ENCODE measurements at places on chromosomes 2 and 18. TPM values are rescaled to one million over a fixed set of nuclear protein-coding genes. Genes with fewer than 3 reads are reported as not detected.

Gene GCG
- total RNA-seq, result not detected

Gene NYAP2
- under 0.01 TPM for total RNA-seq

Gene SLC19A3
- total RNA-seq, result 0.36 TPM

Gene FAHD2A
- total RNA-seq, result 21.4 TPM

Gene COQ10B
- total RNA-seq, result 48.1 TPM

Gene AKAIN1
- total RNA-seq, result not detected

DNA sequence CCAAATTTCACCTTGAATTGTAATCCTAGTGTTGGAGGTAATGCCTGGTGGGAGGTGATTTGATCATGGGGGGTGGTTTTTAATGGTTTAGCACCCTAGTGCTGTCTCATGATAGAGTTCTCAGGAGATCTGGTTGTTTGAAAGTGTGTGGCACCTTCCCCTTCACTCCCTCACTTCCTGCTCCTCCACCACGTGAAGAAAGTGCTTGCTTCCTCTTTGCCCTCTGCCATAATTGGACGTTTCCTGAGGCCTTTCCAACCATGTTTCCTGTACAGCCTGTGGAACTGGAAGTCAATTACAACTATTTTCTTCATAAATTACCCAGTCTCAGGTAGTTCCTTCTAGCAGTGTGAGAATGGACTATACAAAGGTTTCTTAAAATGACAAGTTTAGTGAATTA is 251.8 kb upstream of the NETO1 start:
- DNase-seq, result no peak

DNA sequence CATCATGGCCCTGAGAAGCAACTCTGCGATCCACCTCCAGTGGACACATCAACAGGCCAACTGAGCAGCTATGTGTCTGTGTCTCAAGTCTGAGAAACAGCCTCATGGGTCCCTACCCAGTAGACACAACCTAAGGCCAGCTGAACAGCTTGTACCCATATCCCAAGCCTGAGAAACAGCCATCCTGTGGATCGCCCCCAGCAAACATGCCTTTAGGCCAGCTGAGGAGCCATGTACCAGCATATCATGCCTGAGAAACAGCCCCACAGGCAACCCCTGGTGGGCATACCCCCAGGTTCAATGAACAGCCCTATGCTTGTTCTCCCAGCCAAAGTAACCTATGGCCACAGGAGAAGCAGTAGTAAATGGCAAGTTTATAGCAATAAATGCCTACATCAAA is 126.7 kb upstream of the OTX1 start:
- no peak for DNase-seq

DNA sequence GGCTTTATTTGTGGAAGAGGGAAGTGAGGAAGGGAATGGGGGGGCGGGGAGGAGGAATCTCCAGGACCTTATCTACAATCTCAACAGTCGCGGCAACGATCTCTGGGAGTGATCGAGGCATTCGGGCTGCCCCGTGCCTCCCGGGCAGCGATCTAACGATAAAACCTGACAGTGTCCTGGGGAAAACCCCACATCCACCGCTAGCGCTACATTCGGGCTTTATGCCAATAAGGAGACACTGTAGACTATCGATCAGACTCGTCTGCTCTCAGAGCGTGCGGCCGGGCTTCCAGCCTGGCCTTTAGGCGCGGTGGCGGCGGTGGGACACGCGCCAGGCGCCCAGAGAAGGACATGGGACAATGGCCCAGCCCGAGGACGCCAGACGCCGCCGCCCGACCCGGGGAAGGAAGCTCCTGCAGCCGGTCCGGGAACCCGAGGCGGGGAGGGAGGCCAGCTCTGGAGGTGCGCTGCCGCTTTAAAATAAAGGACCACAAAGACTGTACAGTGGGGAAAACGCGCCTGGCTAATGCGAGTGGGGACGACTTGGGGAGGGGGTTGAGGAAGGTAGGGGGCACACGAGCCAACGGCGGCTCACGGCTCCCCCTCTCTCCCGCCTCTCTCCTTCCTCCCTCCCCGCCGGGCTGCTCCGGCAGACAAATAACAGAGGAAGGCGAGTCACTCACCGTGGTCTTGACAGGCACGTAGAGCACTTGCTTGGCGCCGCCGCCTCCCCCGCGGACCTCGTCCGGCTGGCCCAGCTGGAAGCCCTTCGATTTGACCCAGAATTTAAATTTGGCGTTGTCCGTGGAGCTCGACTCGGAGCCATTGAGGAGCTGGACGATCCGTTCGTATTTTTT is 2.2 kb downstream of the NOL4 start:
- DNase-seq, result peak; percentile 61

DNA sequence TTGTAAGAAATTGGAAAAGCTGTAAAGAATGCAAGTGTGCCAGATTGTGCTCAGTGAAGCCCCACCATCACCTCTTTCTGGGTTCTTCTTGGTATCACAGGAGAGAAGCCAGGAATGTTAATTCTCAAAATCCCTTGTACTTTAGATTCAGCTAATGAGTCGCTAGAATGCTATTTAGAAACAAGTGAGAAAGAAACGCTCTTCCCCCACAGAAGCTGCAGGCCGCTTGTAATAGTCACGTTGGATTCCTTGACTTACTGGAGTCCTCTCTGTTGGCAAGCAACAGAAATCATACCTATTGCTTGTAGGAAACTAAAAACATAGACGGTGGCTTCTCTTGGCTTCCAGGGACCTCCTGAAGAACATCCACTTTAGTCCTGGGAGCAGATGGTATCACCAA is 375.6 kb upstream of the LRATD1 start:
- no peak for DNase-seq

- peak; percentile 57 for DNase-seq
These were observed 152.1 kb upstream of the CCDC150 start for GRCh38 chr2:196487417-196487816.

DNA sequence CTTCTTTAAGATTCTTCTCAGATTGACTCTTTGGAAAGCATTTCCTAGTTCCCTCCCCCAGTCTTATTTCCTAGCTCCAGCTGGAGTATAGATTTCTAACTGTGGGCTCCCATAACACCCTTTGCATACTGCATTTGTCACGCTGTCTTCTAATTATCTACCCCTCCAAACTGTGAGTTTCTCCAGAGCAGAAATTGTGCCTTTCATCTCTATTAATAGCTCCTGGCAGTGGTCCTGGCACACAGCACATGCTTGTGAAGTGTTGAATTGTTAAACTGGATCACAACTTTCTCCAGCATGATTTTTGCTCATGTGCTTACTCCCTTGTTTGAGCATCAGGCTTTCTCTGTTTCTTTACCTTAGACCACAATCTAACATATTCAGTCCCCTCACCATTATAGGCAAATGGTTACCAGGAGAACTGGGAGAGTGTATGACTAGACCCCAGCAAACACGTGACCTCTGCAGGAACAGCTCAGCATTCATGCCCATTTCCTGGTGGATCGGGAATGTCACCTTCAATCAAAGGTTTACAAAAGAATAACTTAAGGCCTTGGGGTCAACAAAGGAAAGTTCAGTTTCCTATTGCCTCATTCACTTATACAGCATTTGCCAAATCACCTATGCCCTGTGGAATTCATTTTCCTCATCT is 175.7 kb upstream of the TANK start:
- no peak for DNase-seq

GRCh38 chr18:78228974-78229373 is 750.6 kb upstream of the SALL3 start:
- no peak for DNase-seq

GRCh38 chr2:110198016-110198415 is 6.8 kb downstream of the NPHP1 start:
- no peak for DNase-seq

GRCh38 chr18:8424481-8424880 is 184.8 kb upstream of the RAB12 start:
- DNase-seq, result no peak

DNA sequence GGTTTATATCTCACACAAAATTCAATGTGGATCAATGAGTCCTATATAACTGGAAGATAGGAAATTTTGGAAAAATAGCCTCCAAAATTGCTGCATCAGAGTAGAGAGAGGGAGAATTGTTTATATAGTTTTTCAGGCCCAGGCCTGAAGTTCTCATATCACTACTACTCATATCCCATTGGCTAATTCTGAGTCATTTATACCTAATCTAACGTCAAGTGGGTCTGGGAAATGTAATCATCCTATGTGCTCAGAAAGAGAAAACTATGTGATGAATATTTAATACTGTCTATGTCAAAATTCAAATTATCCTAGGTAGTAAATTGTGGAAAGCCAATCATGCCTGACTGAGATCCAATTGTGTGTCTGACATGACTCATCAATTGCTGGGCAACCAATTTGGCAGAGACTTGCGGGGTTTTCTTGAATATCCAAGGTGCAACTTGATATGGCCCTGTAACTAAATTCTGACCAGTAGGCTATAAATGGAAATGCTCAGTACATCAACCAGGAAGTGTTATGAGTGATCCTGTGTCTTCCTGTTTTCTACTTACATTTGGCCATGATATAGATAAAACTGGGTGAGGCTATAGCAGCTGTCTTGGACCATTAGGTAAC is 744.4 kb downstream of the KCNJ3 start:
- DNase-seq, result no peak

DNA sequence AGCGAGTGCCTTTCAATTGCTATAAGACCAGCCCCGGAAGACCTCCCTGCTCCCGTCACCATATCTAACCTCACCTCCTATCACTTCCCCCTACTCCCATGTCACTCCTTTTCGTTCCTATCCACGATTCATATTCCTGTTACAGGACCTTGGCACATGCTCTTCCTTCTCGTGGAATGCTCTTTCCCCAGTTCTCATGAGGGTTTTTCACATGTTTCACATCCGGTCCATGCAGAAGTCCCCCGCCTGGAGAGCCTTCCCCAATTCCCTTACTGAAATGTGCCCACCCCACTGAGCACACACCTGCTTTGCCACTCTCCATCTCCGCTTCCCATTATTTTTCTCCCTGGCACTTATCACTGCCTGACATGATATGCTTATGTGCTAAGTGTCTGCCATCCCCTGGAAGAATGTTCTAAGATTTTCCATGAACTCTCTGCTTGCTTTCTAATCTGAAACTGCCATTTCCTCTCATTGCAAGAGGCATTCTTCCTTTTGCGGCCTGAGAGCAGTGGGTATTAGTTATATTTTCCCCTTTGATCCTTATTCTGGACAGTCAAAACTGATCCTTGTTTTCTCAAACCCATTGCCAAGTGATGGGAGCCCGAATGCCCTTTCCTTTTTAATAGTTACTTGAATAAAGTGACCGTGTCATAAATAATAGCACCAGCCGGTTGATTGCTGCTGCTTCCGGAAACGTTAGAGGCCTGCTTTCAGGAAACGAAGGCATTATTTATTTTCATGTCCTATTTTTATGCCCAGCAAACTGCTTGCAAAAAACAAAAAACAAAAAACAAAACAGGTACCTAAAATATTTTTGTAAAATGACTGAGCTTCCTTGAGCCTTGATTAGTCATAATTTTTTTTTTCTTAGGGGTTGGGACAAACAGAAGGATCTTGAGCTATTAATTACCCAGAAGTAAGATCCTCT is 127.9 kb downstream of the ZNF532 start:
- no peak for DNase-seq

DNA sequence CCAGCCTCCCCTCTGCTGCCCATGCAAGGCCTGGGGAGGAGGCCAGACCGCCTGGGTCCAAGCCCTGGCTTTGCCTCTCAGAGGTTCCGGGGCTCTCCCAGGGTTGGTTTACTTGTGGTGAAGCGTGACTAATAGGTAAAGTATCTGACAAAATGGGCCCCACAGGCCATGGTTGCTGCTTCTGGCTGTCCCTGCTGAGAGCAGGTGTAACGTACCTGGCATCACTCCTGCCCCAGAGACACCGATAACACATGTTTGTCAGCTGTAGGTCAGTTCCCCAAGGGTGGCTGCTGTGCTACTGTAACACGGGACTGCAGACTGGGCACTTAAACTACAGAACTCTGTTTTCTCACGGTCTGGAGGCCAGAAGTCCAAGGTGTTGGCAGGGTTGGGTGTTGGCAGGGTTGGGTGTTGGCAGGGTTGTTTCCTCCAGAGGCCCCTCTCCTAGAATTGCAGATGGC is 34.1 kb downstream of the ODC1 start:
- DNase-seq, result peak; percentile 93

DNA sequence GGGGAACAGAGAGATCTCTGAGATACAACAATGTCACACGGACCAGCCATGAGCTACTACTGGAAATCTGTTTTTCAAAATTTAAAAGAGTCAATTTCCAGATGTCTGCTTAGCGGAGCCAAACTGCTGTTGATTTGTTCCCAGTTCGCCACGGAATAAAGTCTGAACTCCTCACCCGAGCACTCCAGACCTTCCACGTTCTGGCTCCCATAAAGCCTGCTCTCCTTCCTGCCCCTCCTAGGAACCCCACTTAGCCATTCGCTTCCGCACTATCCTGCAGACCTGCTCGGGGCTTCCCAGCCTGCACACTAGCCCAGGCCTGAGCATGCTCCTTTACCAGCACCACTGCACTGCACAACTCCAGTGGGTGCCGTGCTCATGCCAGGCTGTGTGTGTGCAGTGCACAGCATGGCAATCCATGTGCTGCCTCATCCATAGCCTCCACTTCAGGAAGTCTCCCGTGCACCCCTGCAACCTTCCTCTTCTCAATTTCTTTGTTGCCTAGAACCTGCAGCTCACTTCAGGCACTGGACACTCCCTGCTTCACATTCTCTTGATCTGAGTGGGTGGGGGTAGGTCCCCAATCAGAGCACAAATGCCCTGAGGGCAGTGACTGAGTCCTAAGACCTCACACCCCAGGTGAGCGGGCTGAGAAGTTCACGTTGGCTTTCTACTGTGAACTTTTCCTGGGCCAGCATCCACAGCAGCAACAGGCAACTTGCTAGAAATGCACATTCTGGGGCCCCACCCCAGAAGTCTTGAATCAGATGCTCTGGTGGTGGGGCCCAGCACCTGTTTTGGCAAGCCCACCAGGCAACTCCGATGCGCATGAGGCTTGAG is 53.7 kb downstream of the ZBTB7C start:
- no peak for DNase-seq

GRCh38 chr2:11745613-11746375 is 638 bp upstream of the LPIN1 start:
- peak; percentile 52 for DNase-seq

- no peak for DNase-seq
These were observed 166.7 kb upstream of the TNP1 start for GRCh38 chr2:217026569-217026968.

DNA sequence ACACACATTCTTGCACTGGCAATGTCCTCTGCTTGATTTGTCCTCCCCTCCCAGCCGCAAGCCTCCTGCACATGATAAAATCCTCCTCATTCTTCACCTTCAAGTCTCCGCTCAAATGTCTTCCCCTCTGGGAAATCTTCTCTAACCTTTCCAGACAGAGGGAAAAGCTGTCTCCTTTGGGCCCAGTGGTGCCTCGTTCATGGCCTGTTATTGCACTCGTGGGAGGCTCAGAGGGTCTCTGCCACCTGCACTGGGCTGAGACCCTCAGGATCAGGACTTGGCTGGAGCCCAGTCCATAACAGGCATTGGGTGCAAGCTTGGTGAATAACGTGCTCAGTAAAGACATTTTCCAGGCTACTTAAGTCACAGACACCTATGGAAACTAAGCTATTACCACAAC is 68.6 kb downstream of the PTGR3 start:
- peak; percentile 22 for DNase-seq

DNA sequence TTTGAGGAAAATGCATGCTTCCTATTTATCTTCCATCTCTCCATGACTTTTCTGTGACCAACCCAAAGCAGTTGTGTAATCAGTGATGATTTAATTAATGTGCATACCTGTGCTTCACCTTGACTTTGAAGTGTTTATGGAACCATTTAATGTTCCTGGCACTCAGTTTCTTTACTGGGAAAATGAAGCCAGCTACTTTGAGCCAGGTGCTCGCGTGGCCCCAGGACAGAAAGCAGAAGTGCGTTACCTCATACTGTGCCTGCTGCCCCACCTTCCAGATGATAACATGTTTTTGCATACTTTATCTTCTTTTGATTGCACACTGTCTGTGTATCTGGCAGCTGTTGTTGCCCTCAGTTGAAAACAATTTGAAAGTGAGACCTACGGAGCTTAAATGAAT is 61.3 kb downstream of the PMAIP1 start:
- DNase-seq, result no peak

- DNase-seq, result no peak
These were observed 59.4 kb downstream of the DGKD start for GRCh38 chr2:233413559-233414272.
